ENCODE measurements at places on chromosomes 3 and 15.

GRCh38 chr3:9600597-9600996 lies 47.0 kb upstream of the LHFPL4 start:
- peak; percentile 21 for DNase-seq

DNA sequence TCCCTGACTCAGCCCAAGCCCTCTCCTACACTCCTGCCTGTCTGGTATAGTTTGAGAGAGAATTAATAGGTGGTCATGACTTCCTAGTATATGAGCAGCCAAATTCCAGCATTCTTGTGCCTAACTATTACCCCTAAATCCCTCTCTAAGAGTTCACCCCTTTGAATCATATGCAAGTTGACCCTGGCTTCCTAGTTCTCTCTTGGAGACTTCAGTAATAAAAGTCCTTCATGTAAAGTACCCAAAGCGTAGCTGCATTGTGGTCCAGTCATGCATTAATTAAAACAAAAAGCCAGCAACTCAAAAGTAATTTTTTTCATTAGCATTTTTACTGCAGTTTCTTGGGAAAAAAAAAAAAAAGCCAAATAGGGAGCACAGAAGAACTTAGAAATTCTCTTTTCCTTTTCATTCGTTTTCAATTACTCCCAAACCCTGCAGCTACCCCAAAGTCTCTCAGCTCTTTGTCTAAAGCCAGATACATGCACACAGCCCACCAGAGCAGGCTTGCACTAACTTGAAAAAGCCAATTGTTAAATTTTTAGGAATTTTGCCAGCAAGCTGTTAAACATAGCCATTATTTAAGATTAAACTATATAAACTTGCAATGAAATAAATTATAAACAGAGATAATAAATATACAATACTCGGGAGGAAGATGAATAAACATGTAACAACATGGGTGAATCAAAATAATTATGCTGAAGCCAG lies 50.1 kb upstream of the STT3B start:
- no peak for DNase-seq

DNA sequence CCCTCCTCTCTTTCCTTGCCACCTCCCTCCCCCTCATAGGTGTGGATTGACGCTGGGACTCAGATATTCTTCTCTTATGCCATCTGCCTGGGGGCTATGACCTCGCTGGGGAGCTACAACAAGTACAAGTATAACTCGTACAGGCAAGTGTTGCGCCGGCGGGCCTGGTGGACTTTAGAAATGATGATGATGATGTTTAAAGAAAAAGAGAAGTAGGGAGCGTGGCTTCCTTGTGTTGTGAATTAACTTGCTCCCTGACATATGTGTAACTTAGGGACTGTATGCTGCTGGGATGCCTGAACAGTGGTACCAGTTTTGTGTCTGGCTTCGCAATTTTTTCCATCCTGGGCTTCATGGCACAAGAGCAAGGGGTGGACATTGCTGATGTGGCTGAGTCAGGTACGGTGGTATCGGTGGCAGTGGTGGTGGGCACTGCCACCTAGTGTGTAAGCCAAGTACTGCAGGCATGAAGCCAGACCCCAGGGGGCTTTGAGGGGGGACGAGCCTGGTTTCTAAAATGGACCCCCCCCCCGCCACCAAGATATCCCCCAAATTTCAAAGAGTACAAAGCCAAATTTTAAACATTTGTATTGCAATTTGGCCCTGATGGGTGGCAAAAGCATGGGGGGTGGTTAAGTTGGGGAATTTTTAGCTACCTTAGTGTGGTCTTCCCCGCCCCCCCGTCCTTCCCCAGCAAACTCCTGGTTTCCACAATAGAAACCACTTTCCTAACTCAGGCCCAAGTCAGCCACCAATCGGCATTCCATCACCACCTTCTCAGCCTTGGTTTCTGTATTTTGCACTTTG lies 65.6 kb downstream of the SLC6A6 start:
- DNase-seq = peak; percentile 45

- peak; percentile 27 for DNase-seq
These were observed 836.2 kb downstream of the AGBL1 start for GRCh38 chr15:86915811-86916331.

GRCh38 chr3:134611516-134611915 lies 39.3 kb downstream of the KY start:
- no peak for DNase-seq

Measured in activated CD4-positive, alpha-beta T cell treated with anti-CD3 and anti-CD28 coated beads, Interleukin-2, Interleukin-6, amounts not matched to agents 100 ng/mL and 50 ng/mL, durations not matched to agents 16 hours and 8 hours (primary cell).